ENCODE measurements at places on chromosomes 3 and 15.

DNA sequence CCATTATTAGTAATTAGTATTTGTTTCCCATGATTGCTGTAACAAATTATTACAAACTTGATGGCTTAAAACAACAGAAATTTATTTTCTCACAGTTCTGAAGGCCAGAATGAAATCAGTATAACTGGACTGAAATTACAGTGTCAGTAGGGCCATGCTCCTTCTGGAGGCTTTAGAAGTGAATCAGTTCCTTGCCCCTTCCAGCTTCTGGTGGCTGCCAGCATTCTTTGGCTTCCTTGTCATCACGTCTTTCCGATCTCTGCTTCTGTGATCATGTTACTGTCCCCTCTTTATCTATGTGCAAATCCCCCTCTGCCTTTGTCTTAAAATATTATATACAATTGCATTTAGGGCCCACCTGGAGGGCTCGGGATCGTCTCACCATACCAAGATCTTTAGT, 92.0 kb downstream of the FOXB1 start:
- no peak for DNase-seq

DNA sequence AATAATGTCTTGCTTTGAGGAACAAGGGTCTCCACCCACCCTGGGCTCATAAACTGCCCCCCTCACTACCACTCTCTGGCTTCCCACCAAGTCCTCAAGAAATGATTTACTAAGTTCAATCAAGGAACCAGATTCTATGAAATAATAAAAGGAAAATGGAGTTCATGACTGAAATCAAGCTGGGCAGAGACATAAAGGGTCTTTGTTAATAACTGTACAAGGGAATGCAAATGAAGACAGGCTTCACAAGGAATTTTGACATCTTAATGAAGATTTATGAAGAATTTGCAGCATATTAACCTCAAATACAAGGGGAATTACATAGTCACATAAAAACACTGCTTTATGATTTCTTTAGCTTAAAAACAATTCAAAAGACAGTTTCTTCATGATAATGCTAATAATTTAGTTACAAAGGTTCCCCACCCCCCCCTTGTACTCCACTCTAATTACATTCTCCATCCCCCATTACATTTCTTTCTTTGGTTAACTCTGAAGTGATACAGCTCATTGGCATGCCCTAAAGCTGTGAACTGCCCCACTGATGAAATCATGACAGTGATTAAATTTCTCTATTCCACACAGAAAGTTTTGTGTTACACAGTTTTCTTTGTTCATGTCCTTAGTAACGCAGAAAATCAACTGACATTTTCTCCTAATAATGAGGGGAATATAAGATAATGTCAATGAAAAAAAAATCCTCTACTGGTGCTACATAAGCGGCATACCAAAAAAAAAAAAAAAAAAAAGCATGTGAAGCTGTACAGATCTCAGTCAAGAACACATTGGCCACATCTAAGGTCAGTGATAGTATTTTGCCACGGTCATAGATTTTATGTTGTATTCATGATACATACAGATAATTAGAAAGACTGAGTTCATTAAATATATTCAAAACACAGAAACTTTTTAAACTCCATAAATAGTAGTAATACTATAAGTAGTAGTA, 54.4 kb downstream of the WWTR1 start:
- no peak for DNase-seq

DNA sequence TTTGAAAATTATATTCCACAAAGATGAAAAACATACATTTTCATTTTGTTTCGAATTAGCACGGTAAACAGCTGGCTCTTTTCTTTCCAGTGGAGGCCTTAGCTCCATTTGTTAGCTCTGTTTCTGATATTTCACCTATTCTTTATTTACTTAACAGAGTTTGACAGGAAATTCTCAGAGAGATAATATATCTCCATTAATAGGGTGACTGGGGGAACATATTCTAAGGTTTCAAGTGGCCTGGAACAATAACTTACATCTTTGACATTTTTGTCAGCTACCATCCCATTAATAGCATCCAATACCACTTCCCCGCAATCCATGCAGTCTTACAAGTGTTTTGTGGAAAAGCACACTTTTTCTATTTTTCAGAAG, 577.6 kb upstream of the MDFIC2 start:
- no peak for DNase-seq

DNA sequence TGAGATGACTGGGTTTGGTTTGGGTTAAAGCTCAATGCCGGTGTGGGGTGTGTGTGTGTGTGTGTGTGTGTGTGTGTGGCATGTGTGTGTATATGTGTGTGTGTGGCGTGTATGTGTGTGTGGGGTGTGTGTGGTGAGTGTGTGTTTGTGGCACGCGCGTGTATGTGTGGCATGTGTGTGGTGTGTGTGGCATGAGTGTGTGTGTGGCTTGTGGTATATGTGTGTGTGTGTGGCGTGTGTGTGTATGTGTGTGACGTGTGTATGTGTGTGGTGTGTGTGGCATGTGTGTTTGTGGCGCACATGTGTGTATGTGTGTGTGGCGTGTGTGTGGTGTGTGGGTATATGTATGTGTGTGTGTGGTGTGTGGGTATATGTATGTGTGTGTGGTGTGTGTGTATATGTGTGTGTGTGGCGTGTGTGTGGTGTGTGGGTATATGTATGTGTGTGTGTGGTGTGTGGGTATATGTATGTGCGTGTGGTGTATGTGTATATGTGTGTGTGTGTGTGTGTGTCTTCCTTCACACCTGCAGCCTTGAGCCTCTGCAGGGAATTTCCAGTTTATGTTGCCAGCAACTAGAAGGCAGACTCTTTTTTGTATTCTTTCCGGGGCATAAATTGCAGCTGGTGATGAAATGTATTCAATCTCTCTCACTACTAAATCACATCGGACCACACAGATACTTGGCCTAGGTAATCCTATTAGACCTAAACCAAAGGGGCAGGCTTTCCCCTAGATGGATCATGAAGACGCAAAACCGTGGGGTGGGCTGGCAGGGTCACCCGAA, 34.8 kb downstream of the CHRD start:
- DNase-seq = no peak

DNA sequence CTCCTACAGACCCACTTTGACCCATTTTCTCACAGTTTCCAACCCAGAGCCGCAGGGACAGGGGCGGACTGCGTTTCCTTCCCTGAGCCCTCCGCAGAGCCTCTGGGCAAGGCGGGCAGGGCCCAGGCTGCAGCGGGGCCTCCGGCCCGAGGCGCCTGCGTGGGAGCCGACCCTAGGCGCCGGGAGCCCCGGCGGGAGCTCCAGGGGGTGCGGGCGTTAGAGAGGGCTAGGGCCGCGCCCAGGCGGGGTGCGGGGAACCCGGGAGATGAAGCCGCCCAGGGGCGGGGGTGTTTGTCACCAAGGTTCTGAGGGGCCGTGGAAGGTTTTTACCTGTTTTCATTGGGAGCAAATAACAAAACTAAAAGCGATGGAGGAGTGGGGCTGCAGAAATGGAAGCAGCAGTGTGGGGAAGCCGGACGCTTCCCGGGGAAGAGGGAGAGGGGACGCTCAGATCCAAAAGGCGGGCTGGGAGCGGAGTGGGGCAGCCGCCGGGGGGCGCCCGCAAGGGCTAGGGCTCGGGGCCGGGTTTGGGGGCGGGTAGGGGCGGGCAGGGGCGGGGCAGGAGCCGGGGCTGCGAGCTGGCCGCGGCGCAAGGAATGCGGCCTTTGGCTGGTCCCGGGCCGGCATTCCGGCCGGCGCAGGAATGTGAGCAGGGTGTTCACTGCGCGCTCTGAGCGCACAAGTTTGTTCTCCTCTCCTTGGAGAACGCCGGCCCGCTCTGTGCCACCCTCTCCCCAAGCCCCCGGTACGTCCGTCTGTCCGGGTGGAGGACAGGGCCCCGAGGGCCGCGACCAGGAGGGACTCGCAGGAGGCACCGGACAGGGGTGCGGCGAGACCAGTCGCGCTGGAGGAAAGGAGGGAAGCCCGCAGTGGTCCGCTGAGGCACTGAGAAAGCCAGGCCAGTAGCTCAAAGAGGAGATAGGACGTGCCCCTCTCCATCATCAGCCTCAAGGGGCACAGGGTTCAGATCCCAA, 61.1 kb downstream of the AMOTL2 start:
- DNase-seq = no peak

DNA sequence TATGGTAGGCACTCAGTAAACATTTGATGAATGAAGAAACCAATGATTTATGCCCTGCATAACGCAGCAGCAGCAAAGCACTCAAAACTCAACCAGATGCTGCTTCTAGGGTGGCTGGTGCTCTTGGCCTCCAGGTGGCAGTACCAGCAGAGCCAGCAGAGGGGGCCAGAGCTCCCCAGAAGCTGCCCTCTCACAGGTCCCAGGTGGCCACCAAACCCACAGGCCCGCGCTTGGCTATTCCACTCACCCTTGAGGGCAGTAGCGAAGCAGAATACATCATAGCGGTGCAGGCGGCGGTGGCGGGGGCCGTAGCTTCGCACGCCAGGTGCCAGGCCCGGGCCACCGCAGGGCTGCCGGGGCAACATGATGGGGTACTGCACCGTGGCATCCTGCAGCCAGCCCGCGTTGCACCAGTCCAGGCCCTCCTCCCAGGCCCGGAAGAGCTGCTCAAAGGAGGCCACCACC, 16.6 kb downstream of the HAPLN3 start:
- peak; percentile 23 for DNase-seq

GRCh38 chr3:42873221-42873982, 2.3 kb downstream of the CYP8B1 start:
- DNase-seq = no peak

GRCh38 chr15:66841953-66842681, 140.1 kb downstream of the SMAD6 start:
- DNase-seq = peak; percentile 38

DNA sequence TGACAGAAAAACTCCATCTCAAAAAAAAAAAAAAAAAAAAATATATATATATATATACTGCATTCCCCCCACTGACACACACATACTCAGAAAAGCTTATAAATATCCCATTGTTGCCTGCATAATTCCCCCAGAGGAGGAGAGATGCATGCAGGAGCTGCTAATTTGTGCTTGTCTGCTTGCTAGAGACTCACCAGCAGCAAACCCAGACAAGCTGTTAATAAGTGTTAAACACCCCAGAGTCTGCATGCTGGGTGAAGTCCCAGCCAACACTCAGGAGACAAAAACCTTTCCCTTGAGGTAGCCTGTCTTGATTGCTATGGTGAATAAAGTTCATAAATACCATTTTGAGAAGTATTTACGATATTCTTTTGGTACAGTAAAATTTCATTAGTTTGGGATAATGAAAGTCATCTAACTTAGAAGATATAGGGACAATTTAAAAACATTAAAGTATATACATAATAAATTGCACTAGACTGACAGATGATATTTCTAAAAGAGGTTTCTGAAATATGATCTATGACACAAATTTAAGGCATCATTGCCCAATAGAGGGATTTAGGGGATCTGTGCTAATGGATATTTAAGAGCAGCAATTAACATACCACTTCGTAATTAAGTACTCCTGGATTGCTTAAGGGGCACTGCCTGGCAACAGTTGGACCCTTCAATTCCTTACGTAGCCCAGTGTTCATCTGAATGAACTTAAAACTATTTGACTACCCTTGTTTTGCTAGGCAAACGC, 400.0 kb upstream of the C2CD4B start:
- DNase-seq = peak; percentile 68

GRCh38 chr3:96267577-96267976, 546.8 kb upstream of the EPHA6 start:
- DNase-seq = no peak

GRCh38 chr3:42537350-42537749, 34.9 kb downstream of the VIPR1 start:
- no peak for DNase-seq

DNA sequence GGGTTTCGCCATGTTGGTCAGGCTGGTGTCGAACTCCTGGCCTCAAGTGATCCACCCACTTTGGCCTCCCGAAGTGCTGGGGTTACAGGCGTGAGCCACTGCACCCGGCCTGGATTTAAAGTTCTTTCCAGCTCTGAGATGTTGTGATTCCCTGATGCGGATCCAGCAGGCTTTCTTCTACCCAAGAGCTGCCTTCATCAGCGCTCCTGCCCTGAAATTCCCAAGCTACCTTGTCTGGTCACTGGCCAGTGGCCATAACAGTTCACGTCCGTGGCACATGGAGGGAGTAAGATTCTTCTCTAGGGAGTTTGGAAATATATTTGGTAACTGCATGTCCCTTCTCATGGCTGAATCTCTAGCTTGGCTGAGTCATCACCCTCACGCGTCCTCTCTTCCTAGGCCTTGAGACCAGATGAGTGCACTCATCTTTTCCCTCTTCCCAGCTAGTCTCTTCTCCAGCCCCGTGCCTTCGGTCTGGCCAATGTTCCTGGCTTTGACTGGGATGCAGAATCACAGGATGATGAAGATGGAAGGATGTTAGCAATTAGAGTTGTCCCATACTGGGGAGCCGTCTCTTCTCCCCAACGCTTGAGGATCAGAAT, 29.8 kb upstream of the APOD start:
- no peak for DNase-seq

GRCh38 chr3:165748094-165748493, 89.1 kb downstream of the BCHE start:
- no peak for DNase-seq

- DNase-seq = no peak
Measured at GRCh38 chr3:169455472-169455871, 208.0 kb downstream of the MECOM start.

DNA sequence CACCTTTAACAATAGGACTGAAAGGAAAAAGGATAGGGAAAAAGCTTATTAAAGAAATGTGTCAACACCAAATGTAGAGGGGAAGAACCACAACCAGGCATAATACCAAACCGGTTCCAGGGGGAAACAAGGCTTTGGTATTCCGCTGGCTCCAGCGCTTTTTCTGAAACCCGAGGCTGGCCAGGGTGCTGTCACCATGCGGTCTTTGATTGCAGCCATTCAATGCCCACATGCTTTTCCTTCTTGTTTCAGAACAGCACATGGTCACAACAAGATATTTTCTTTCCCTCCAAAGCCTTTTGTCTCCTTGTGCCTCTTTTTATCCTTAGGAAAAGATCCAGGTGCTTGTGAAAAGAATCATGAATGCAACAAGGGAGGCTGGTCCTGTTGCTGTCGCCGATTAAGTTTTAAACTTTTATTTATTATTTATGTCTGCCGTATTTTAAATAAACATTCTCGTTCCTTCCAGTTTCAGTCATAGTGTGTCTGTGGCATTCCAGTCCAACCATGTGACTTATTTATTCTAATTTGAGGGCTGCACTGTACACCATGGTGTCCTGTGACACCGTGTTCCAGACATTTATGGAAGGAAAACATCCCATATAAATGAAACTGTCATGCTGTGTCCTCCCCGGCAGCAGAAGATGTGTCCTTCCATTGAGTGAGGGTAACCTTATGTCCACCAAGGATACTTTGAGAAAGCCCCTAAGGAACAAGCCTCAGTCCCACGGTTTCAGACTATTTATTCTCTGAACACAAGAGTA, 41.1 kb downstream of the CCK start:
- DNase-seq = no peak
